ENCODE measurements at places on chromosomes 6 and 20.

- no peak for DNase-seq
These were observed 13.1 kb upstream of the RAET1L start for GRCh38 chr6:150038202-150039062.

DNA sequence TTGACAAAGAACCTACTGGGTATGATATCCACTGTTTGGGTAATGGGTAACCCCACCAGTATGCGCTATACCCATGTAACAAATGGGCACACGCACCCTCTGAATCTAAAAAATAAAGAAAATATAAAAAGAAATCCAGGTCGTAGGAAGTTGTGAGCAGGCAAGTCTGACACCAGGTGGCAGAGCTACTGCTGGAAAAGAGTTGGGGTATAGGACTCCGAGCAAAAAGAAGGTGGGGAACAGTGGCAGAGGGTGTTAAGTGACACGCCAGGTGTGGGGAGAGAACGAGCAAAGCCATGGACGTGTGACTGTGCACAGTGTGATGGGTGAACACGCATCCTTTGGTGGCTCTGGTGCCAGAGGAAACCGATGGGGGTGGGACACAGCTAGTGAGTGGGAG lies 46.7 kb downstream of the NOX3 start:
- DNase-seq: no peak

DNA sequence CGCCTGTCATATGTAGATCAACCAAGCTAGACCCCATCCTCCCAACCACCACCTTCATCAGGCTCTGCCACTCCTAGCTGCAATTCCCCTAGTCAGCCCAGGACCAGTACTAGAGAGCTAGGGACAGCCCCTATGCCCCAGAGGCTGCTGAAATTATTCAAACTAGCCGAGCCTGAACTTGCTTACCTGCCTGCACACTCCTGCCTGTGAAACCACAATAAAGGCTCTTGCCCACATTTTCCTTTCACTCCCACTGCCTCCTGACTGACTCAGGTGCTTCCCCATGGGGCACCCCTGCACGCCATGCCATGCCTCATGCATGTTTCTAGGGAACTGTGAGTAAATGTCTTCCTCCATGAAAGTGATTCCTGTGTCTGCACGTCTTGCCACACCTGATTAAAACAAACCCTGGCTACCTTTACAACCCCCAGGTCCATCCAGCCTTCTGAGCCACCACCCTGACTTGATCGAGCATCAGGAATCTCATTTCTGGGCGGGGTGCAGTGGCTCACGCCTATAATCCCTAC lies 66.5 kb upstream of the IER3 start:
- DNase-seq: no peak

DNA sequence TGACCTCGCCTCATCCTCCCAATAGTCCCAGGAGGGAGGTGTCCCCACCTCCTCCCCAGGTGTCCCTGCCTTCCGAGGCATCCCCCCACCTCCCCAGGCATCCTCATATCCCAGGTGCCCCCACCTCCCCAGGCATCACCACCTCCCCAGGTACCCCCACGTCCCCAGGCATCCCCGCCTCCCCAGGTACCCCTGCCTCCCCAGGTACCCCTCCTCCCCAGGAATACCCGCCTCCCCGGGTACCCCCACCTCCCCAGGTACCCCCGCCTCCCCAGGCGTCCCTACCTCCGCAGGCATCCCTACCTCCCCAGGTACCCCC lies 198.9 kb downstream of the SYNDIG1 start:
- no peak for DNase-seq

DNA sequence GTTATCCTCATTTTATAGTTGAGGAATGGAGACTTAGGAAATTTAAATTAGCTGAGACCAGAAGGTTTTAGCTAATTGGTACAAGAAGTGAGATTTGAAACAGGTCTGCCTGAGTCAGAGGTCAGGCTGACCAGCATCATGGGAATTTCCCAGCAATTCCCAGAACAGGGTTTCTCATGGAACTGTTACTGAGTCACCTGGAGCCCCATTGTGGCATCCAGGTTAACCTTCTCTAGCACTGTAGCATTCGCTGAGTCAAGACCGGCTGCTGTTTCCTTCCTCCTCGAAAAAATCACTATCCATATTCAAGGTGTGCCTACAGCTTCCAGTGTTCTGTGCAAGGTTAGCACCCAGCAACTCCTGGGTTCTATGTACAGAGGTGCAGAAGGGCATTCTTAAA lies 238.0 kb upstream of the MAN1A1 start:
- DNase-seq: no peak

- no peak for DNase-seq
These were observed 14.0 kb downstream of the CDH26 start for GRCh38 chr20:59972037-59972801.

DNA sequence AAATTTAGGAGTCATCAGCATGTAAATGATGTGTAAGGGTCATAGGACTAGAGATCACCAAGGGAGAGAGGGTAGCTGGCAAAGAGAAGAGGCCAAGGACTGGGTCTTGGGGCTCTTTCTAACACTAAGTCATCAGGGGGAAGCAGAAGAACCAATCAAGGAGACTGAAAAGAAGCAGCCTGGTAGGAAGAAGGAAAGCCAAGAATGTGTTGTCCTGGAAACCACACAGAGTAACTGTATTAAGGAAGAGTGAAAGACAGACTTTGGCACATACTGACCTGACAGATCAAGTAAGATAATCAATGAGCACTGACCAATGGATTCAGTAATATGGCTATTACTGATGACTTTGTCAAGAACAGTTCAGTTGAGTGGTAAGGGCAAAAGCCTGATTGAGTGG lies 42.3 kb upstream of the LAMA4 start:
- no peak for DNase-seq

DNA sequence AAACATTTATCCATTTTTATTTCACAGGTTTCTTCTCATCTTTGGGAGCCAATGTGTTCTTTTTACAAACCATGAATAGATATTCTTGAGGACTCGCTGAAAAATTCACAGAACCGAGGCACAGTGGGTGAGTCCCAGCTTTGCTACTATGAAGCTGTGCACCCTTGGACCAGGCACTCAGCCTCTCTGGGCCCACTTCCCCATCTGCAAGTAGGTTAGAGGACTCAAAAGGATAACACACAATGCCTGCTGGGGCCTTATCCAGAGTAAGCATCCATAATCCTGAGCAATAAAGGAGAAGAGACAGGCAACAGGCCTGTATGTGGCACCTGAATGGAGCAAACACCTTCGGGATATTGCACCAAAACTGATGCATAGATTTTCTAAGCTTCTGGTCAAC lies 153.3 kb downstream of the PREX1 start:
- no peak for DNase-seq

DNA sequence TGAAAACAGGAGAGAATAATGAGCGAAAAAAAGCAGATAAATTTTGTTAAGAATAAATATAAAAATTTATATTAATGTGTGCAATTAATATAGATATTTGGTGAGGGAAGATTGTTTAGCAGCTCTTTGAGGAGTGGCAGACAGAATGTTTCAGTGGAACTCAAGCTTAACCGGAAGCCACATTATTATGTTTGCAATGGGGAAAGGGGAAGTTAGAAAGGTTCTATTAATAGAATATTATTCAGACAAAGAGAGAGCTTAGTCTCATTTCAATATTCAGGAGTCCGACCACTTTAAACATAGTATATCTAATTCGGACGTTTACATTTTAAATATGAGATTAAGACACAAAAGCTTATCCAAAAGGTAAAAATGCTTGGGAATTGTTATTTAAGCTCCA lies 81.6 kb upstream of the KHDRBS2 start:
- no peak for DNase-seq

- DNase-seq: peak; percentile 6
These were observed 864.2 kb downstream of the KIF16B start for GRCh38 chr20:15708984-15709598.

DNA sequence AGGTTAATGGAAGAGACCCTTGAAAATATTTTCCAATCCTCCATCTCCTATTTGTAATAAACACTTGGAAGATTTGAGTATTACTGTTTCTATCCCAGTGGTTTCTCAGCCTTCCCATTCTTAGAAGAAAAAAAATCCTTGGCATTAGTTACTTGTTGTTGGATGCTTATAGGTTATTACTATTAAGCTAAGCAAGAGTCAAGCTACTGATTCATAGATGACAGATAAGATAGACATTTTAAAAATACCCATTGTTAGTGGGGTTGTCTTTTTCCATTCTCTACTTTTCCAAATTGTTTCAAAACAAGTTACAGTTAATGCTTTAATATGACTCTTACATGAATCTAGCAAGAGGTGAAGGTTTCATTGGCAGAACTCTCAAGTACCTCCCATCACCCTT lies 158.5 kb downstream of the HIVEP2 start:
- no peak for DNase-seq

DNA sequence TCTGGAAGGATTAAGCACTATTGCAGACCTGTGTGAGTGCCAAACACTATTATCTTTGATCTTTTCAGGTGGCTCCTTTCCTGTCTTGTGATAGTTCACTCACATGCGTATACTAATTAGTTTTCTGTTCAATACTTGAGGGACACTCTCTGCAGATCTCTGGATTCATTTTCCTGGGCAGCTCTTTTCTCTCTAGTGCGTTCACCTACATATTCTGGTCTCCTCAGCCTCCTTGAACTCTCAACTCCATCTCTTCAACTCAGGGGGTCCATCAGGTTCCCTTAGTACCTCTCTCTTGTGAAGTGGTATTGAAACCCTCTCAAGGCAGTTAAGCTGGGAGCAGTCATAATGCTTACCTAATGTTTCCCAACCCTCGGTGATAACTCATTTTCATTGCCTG lies 1218.1 kb upstream of the MAP3K7 start:
- DNase-seq: no peak

GRCh38 chr6:139847457-139847813 lies 473.0 kb upstream of the CITED2 start:
- DNase-seq: no peak

- DNase-seq: no peak
These were observed 37.5 kb downstream of the NOX3 start for GRCh38 chr6:155418017-155418761.

- no peak for DNase-seq
These were observed 8.5 kb upstream of the PSMG4 start for GRCh38 chr6:3250231-3250675.

DNA sequence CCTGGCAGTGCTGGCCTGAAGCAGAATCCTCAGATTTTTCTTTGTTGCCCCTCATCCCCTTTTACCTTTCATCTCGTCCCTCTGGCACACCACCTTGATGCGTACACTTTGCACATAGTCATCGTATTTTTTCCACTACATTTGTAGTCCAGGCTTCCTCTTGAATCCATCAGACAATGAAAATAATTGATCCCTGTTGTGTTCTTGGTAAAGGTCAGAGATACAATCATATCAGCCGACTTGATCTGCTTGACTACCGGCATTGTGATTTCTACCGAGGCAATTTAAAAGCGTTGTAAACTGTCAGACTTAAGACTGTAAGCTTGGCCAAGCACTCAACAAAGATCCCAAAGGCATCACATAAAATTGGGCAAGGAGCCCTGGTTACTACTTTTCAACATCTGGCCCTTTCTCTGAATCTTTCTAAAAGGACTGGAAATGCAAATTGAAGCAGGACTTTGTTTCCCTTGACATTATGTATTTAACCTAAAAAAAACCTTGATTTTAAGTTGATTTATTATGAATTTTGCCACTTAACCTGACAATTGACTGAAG lies 512.6 kb downstream of the LMBRD1 start:
- DNase-seq: no peak

DNA sequence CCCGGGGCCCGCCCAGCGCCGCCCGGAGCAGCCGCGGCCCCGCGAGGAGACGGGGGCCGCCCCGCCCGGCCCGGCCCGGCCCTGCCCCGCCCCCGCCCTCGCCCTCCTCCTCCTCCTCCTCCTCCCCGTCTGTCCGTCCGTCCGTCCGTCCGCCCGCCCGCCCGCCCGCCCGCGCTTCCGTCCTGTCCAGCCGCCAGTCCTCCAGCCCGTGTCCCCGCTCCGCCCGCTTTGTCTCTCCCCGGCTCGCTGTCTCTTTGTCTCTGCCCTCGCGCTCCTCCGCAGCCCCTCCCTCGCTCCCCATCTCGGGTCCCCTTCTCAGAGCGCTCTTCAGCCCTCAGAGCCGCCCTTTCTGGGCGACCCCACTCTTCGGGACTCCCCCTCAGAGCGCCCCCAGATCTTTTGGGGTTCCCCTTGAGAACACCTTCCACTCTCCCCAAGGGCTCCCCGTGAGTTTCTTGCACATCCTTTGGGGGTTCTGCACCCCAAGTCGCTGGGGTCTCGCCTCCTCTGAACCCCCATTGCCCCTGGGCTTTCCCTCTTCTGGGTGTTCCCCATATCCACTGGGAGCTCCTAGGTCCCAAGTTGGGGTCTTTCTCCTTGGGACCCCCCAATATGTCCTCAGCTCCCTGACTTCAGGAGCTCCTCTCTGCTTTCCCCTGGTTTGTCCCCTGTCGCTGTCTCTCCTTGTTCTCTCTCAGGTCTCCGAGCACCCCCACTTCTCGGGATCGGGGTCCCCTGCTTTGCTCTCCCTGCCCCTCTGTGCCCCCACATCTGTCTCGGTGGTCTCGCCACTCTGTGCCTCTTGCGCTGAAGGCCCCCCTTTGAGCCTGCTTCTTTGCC lies 79.5 kb upstream of the MYL9 start:
- DNase-seq: no peak

DNA sequence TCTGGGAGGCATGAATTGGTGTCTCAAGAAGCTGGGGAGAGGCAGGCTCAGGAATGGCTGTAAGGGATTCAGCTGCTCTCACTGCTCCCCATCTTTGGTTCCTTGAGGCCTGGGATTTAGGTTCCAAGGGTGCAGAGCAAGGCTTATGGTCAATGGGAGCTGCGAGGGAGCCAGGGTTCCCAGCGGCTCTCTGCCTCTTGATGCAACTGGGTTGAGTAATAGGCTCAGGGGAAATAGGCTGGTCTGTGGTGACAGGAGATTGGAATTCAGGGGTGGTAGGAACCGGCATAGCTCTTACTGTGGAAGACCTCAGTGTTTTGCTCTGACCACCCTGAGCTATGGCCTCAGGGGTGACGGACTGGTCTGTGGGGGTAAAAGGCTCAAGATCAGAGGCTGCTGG lies 13.0 kb upstream of the NRM start:
- DNase-seq: no peak

DNA sequence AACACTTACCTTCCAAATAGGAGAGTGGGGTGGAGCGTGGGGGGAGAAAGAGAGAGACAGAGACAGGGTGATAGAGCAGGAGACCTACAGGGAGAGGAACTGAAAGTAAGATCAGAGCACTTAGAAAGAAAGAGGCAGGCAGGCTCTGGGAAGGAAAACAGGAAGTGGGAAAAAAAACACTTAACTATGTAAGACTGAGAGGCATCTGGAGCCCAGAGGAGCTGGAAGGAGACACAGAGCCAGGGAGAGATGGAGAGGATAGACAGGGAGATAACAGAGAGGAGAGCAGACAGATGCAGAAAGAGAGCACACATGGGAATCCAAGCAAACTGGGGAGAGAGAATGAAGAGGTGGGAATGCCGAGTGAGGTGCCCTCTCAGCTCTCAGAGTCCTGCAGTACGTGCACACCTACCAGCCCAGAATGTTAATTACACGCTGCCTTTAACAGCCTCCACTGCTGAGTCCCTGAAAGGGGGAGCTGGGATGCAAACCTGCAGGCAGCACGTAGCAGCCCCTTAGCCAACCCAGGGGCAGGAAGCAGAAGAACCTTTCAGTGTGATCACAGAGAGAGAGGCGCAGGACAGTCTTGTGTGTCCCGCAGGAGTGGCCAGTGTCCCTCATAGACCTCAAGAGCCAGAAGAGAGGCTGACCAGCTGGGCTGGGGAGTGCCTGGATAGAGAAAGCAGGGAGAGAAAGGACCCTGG lies 132.7 kb upstream of the LRFN2 start:
- peak; percentile 33 for DNase-seq

All from hippocampal formation (tissue), 2 donors.